ENCODE measurements at places on chromosomes 7 and 10.

- DNase-seq, result no peak
Measured at GRCh38 chr10:99555825-99556523, 23.2 kb downstream of the NKX2-3 start.

DNA sequence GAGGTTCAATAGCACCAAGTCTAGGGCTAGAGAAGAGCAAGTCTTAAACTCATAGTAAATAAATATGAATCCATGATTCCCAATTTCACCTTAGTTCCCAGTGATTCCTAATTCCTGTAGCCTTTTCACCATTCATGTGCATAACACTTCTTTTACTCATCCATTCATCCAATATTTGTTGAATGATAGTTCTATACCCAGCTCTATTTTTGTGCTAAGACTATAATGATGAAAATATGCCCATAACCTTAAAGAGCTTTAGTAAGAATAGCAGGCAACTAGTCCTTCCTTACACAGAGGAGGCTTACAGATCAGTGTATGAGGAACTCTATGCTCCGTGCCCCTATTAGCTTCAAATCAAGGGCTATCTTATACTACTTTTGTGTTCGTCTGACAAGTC, 280.2 kb upstream of the CHRM2 start:
- DNase-seq, result no peak

GRCh38 chr7:97620495-97620894, 111.4 kb upstream of the TAC1 start:
- DNase-seq, result no peak

GRCh38 chr10:132637477-132638129, 100.0 kb downstream of the INPP5A start:
- DNase-seq, result peak; percentile 50
